ENCODE measurements at places on chromosomes 6 and 20.

DNA sequence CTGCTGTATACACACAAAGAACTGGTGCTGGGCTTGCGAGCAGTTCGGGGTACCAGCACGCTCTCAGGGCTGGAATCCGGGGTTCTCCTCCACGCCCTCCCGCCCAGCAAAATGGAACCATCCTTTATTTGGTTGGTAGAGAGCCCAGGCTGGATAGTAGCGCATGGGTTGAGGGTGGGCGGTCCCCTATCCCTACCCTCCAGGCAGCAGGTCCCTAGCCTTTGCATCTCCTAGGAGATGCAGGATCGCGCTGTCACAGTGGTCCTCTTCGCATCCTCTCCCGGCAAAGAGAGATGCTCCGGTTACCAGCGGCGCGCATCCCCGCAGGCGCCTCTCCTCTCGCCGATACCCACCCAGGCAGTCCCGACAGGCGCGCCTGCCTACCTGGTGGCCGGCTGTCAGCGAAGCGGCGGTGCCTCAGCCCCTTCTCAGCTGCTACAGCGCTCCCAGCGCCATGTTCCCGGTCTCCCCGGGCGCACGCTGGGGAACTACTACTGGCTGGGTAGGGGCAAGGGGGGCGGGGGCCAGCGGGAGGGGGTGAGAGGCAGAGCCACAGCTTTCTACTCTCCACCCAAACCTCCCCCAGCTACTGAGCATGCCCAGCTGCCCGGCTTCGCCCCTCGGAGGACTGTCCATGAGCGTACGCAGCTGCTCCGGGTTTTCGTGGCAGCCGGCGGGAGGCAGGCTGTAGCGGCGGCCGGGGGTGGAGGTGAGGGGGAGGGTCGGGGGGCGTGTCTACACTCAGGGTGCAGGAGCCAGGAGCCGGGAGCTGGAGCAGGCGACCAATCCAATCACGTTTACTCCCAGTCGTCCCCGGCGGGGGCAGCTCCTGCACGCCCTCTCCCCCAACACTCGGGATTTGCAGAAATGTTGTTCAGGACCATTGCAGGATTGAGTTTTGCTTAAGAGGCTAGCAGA is at the start of gene PAK5:
Gene PAK5, minus strand, starts transcription at position 699 of the 918 bp plus-strand sequence. CDS start 194,748 bp downstream, outside the sequence.
- peak; percentile 27 for DNase-seq

GRCh38 chr6:21845018-21845417 is 251.5 kb downstream of the SOX4 start:
- no peak for DNase-seq

- DNase-seq: no peak
Observed at GRCh38 chr20:51204051-51204715, 181.3 kb upstream of the KCNG1 start.

- no peak for DNase-seq
Observed at GRCh38 chr6:109300874-109301273, 81.4 kb downstream of the CD164 start.

GRCh38 chr20:33689973-33690372 is 3.8 kb upstream of the E2F1 start:
- DNase-seq: peak; percentile 48

Measured in EH (cell line).